Activated CD4-positive, alpha-beta T cell treated with anti-CD3 and anti-CD28 coated beads, Interleukin-2, amount 50 U/mL, for 4 hours (primary cell): ENCODE measurements at places on chromosomes 1 and 21.
A peak's percentile ranks its signal among the peaks of the same experiment; 100 is the strongest.

DNA sequence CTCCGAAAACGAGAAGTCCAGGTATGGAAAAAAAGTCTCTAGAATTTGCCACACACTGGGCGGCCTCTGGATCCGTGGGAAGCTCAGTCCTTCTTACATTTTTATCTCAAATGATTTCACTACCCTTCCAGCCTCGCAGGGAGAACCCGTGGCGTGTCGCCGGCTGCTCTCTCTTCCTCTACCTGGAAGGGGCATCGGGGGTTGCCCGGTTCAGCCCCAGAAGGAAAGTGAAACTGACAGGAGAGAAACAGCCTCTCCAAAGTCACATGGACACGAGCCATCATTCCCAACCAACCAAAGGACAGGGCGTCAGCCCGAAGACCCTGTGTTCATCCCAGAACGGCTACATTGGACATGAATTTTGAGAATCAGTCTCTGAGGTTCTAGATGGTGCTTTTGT lies 182.5 kb downstream of the ADSS2 start:
- DNase-seq = no peak

GRCh38 chr1:29686012-29686930 lies 449.9 kb downstream of the PTPRU start:
- DNase-seq = no peak

DNA sequence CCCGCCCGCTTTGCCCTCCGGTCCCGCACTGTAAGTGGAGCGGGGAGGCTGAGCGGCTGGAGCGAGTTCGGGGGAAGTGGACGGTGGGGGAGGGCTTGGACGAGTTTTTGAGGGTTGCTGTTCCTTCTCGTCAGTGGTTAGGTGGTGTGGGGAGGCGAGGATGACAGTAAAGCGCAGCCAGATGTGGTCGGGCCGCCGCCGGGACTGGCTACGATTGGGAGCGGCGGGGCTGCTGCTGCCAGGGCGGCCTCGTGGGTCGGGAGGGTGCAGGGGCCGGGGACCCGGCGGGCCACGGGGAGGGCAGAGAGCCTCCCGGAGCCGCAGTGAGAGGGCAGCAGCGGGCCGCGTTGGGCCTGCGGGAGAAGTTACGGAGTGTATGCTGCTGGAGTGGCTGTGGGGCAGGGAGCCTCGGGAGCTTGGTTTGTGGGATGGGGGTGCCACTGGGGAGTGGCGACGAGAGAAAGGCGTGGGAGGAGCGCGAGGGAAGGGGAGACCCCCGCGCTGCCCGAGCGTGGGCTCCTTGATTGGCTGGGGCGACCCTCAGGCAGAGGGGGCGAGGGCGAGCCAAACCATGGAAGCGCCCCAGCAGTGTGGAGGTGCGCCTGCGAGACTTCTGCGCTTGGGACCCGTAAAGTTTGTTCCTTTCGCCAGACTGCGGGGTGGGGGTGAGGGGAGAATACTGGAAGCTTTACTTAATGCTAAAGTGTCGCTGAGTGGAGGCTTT lies 2.1 kb downstream of the ADGRL2 start:
- no peak for DNase-seq

- DNase-seq = no peak
These were observed 944.5 kb downstream of the KCNT2 start for GRCh38 chr1:195663549-195664280.

GRCh38 chr1:44605914-44606615 lies 68.2 kb downstream of the TMEM53 start:
- DNase-seq = no peak

DNA sequence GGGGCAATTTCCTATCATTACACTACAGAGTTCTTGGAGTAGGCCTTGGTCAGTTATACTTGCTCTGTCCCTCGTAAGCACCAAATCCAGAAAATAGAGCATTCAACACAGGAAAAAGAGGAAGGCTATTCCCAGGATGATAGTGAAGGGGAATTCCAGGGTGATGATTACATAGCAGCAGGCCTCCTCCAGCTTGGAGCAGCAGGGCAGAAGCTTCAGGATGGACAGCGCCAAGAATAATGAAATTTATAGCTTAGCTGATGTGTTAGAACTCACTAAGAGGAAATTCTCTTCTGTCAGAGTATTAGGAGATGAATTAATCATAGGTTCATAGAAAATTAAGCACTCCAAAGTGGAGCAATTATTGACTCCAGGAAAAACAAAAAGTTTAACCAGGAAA lies 10.8 kb upstream of the SMAP2 start:
- DNase-seq = no peak

DNA sequence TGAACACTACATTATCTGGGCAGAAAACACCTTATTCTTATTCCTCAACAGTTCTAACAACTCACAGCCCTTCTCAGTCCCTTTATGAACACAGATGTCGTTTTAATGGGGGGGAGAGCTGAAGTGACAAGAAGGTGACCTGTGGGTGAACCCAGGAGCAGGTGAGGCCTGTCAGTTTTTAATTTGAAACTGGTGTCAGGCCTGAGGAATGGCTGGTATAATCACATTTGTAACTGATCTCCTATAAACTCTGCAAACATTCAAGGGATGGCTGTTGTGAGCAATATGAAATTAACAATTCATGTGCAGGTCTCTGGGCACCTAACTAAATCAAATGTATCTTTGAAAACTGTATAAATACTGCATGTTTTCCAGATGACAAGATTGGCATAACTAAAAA lies 362.1 kb upstream of the NR5A2 start:
- no peak for DNase-seq

GRCh38 chr1:12249181-12249580 lies 19.4 kb downstream of the VPS13D start:
- DNase-seq = no peak

GRCh38 chr21:44550807-44551206 lies 498 bp downstream of the KRTAP10-2 start:
- no peak for DNase-seq

DNA sequence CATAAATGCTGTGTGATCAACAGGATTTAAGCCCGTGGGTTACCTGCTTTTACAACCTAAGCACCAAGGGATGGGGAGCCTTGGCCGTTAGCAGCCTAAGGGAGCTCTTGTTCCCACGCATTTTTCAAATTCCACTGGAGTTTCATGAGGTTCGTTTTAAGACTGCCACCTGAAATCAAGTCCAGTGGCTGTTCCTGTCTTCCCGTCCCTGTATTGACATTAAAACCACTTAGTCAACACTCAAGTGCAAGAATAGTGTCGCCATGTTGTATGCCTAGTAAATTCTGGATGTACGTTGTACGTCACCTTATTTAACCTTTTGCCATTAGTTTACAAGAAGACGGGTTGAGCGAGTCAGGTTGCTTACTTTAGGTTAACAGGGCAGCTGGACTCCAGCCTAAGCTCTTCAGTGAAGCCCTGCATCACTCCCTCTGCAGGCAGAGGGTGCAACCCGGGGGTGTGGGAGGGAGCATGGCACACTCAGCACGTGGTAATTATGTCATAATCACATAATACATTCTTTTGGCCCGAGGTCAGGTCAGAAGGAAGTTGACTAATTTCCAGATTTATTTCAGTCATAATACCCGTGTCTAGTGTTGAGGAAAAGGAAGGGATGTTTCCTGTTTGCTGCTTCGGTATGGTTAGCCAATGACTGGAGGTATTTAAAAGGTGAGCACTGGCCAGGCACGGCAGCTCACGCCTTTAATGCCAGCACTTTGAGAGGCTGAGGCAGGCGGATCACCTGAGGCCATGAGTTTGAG lies 42.5 kb downstream of the CNST start:
- peak; percentile 20 for DNase-seq

GRCh38 chr1:218904416-218904815 lies 269.3 kb upstream of the LYPLAL1 start:
- no peak for DNase-seq

DNA sequence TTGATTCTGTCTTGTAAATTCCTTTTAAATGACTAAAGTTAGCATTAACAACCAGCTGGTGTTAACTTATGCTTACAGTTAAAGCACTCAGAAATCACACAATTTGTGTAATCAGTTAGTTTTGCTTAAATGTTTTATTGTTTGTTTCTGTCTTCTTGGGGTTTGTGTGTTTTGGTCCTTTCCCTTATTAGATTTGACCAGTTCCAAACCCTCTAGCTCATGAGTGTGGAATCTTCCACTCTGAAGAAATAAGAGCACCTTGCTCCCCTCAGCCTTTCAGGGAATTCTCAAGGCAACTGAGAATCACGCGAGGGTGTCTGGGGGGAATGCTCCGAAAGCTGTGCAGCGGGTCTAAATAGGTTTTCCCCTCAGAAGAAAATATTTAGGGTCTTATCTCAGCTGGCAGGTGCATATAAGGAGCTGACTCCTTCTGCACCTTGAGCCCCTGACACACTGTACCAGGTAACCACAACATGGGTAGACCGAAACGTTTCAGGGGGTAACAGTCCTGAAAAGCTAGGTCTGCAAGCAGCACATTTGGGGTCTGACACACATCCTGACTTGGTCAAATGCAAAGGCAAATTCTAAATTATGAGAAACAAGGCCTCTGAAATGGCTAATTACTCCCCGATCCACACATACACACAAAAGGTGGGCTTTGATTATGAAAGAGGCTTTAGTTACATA lies 188.1 kb upstream of the ETV3 start:
- DNase-seq = no peak

DNA sequence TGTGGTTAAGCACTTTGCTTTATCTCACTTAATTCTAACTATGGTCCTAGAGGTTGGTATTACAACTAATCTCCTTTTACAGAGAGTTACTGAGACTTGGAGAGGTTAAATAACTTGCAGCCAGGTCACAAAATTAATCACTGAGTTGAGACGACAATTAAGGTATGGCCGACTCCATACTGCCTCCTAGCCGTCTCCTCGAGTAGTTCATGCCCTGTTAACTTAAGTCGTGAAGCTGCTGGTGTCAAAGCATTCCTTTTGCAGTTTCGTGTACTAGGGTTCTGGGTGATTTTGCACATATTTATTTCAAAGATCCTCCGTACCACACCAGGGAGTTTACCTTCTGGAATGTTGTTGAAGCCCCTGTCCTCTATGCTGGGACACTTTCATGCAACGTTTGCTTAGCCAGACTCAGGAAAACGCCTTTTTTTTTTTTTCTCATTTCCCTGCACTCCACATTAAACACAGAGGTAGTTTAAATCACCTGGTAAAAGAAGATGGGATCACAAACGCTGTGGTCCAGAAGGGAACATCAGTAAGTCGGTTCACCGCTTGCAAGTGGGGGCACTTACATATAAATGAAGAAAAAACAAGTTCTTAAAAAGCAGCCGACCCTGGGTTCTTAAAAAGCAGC lies 570 bp upstream of the NEK7 start:
- DNase-seq = peak; percentile 72

DNA sequence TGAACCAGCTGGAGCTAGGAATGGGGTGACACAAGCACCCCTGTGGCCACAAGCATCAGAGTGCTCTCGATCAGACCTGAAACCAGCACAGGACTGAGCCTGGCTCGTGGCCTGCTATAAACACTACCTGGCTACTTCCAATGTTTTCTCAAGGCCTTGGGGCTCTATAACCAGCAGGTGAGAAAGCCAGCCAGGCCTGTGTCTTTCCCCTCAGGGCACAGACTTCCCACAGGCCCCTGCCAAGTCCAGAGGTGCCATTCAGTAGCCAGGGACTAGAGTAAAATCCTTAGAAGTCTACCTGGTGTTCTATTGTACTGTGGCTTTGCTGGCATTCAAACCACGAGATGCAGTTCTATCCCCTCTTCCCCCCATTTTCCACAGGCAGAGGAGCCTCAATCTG lies 22.6 kb downstream of the OR2G3 start:
- DNase-seq = no peak

- no peak for DNase-seq
These were observed 16.1 kb downstream of the HUNK start for GRCh38 chr21:31888936-31889371.

- no peak for DNase-seq
These were observed 68.8 kb downstream of the JMJD4 start for GRCh38 chr1:227666286-227666685.

GRCh38 chr21:32812035-32812434 lies 40.5 kb upstream of the PAXBP1 start:
- DNase-seq = no peak

DNA sequence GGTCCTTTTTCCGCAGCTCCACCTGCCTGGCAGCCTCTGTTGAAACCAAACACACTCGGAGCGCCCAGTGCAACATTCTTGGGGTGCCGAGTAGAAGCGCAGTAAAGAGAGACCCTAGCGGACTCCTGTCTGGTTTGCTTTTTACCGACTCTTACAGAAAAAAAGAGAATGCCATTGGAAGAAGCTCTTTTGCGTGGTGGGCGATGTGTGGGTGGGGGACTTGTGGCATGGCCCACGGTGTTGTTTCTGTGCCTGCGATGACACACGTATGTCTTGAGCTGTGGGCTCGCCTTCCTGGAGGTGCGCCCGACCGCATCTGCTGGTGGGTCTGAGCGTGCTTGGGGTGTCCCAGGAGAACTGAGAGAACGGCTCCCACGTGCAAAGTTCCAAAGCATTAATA lies 7.3 kb upstream of the BARHL2 start:
- DNase-seq = no peak

DNA sequence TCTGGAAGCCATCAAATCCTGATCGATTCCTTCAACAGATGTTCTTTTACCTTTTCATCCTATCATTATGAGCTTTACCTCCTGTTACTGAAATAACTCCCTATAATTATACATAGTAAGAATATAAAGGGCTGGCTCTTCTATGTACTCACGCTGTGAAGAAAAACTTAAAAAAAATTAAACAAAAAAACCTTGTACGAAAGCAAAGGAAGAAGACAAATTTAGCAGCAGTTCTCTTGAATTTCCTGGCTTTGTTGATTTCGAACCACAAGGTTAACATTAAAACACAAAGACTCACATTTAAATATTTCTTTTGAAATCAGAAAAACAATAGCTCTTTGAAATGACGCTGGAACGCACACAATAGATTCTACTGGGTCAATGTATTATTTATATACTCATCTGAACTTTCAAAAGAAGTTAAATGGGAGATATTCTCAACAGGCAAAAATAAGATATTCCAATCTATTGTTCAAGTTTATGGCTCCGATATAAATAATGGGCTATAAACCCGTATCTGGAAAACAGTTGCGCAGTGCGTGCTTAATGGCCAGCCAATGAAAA lies 13.6 kb upstream of the SPEN start:
- DNase-seq = no peak

DNA sequence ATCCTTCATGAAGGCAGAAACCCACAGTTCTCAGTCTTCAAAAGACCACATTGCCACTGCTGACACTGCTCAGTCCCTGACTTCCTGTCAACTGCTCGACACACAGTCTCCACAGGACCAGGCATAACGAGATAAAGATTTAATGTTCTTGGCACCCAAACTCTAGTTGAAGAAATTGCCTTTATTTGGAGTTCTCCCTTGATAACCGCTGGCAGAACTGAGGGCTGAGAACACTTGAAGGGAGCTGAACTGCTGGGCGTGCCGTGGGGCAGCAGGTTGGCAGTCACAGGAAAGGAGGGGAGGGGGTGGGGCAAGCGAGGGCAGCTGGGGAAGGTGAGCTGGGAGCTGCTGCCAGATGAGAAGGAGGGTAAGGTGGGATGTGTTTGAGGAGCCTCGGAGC lies 15.9 kb downstream of the HENMT1 start:
- DNase-seq = peak; percentile 18

DNA sequence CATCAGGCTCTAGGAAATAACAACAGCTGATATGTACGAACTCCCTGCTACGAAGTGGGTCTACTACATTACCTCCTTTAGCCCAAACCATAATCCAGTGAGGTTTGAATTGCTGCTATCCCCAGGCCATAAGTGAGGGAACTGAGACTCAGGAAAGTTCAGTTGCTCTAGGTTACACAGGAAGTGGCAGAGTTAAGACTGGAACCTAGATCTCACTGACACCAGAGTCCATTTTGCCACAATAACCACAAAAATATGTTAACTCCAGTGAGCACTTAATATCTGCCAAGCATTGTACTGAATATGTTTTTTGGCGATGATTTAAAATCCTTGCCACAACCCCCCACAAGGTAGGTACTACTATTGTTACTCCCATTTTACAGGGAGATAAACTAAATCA lies 8.9 kb upstream of the TADA1 start:
- no peak for DNase-seq

GRCh38 chr1:246661451-246661850 lies 62.8 kb upstream of the SCCPDH start:
- no peak for DNase-seq
